ENCODE measurements at places on chromosomes 7 and 10. TPM values are rescaled to one million over a fixed set of nuclear protein-coding genes. Genes with fewer than 3 reads are reported as not detected.

The IFIT1B gene
- total RNA-seq, result not detected

The GPR158 gene
- not detected for total RNA-seq

The ASCC1 gene
- total RNA-seq, result 81.2 TPM

GRCh38 chr7:66380272-66380888, 175.2 kb downstream of the TPST1 start:
- no peak for DNase-seq

The STK31 gene
- 1.3 TPM for total RNA-seq

DNA sequence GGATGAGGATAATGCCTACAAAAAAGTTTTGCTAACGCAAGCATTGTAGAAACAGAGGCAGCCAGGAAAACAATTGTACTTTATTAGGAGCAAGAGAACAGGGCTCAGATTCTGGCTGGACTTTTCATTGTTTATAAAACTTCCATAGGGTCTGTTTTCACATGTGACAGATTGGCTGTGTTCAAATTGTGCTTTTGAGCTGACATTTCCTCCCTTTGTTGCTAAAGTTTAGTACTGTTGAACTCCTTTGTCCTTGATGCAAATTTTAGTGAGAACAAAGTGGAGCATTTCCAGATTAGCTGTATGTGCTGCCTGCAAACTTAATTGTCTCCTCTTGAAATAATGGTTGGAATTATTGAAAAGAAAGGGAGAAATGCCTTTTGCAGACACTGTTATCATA, 221.0 kb upstream of the FZD1 start:
- DNase-seq, result no peak

The POLR2J2 gene
- 23.4 TPM for total RNA-seq

The GFRA1 gene
- total RNA-seq, result not detected

The WDR91 gene
- 27.1 TPM for total RNA-seq

DNA sequence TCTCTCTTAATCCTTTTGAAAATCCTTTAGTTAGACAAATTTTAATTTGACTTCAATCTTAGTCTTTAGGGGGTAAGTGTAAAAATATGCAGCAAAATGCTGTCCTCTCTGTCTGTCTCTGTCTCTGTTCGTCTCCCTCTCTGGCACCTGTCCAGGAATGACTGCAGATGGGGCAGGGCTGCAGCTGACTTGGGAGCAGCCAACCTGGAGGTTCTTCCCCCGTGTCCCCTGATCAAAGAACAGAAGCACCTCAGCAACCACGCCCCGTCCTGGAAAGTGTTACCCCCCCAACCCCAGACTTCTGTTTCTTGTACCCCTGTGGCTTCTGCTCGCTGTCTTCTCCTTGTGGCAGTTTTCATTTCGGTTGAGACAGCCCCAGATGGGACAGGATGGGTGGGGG, 141.6 kb upstream of the NPS start:
- no peak for DNase-seq

DNA sequence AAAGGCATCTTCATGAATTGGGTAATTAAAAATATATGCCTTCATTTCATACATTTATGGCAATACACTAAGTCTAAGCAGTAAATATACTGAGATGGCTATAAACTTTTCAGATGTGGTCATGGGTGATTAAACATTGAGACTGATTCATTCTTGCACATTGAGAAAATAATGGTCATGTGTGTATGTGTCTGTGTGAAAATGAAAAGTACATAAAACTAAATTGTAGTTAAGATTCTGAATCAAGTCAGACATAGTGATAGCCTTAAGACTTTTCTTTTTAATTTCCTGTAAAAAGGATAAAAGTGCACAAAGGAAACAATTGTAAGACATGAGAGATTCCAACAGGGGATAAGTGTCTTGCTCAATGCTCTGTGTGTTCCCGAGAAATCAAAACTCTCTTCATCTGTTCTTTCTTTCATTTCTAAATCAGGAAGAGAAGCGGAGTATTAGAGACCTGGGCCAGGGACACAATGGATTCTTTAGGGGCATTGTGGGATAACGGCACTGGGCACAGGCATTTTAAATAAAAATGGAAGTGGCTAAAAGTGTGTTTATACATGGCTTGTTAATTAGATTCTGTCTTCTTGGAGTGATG, 69.8 kb upstream of the AGR3 start:
- no peak for DNase-seq

DNA sequence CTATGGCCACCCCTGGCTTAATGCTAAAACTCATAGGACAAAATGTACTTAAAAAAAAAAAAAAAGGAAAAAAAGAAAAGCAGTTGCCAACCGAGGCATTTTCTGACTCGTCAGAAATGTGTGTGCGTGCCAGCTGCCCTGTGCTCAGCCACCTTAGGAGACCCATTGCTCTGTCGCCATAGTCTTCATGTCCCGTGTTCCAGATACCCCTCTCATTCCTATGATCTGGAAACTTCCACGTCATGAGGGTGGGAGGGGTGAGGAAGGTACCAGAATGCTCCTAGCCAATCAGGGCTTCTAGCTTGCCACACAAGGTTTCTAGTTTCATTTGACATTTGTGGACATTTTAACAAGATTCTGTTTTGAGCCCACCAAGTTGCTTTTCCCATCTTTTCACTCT, 212.9 kb downstream of the TCF7L2 start:
- DNase-seq, result no peak

The HOXA5 gene
- total RNA-seq, result 0.14 TPM

DNA sequence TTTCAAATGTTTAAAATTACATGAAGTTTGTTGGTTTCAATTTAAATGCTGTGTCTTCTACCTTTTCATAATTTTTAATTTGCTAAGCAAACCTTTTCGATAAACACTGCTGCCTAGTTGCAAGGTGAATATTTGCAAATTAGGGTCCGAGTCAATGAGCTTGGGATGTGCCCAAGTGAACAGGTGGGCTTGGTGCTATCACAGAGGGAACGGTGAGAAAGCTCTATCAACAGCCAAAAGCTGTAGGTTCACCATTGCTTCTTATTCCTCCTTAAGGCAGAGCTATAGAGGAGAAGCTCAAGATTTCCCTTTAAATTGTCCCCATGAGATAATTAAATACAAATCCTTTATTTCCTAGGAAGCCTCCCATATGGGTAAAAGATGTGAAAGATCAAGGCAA, 245.3 kb upstream of the CELF2 start:
- no peak for DNase-seq

Data from activated T-cell treated with anti-CD3 and anti-CD28 coated beads, Interleukin-2, amount 50 U/mL, for 72 hours (primary cell).